Stimulated activated CD8-positive, alpha-beta memory T cell treated with anti-CD3 and anti-CD28 coated beads, Interleukin-7, amount 100 ng/mL, for 24 hours (primary cell): ENCODE measurements at places on chromosomes 4 and X.

DNA sequence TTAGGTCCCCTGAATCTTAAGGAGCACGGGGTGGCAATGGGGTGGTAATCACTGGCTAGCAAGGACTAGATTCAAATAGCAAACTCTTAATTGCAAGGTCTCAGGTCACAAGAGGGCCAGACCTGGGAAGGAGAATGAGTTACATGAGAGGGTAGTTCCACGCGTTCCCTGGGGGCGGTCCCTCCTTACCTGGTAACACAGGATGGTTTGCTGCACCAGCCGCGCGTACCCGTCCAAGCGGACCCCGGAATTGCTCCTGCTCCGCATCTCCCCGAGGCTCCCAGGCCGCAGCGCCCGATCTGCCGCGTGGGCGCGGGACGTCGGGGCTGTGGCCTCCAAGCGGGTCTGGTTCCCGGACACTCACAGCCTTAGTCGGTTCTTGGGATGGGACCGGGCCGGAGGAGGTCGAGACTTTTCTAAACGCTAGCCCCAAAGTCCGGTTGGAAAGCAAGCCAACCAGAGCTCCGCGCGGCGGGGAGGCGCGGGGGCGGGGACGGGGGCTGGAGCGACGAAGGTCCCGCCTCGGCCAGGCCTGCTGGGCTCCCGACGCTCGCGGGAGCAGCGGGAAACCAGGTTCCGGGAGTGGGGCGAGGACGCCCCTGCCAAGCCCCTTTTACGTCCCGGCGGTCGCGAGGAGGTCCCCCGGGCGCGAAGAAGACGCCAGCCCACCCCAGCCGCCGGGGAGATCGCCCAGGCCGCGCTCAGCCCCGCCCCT, at the start of gene PHKA2:
TSS of gene PHKA2 (minus strand) at position 449 of the 715 bp plus-strand sequence. CDS start at position 267, 182 bp downstream.
- DNase-seq: no peak

GRCh38 chr4:165207016-165207430, 338 bp upstream of the KLHL2 start:
- DNase-seq: peak; percentile 25

DNA sequence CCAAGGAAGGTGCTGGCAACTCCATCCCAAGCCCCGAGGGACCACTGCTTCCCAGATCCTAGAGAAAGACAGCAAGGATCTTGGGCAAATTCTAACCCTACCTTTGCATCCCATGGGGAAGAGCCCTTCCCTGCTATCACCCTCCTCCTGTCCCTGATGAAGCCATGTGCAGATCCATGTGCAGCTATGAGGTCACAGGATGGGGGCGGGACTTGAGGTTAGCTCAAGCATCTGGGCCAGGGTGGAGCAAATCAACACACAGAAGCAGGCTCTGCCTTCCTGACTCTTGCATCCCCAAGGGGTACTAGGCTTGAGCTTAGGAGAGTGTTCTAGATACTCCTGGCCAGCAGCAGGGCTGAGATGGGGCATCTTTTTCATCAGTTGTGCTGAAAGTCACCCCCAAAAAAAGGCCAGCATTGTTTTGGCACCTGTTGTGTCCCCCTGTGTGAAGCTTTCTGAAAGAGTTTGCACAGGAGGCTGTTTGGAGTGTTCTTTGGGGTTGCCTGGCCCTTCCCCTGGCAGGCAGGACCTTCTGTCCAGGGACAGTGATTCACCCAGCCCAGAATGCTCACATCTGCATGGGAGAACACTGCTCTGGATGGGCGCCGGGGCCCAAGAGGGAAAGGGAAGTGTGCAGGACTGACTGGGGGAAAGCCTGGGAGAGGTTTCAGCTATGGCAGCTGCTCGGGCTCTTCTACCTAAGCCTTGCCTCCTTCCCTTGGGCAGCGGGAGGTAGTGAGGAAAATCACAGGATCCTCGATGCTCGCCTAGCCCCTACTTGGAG, 50.8 kb downstream of the PRPS1 start:
- peak; percentile 37 for DNase-seq

GRCh38 chr4:74055096-74055495, 16.6 kb upstream of the CXCL3 start:
- DNase-seq: no peak

- DNase-seq: no peak
Observed at GRCh38 chr4:76550966-76551780, 116.1 kb downstream of the SHROOM3 start.
